ENCODE measurements at places on chromosomes 16 and 17. TPM values are rescaled to one million over a fixed set of nuclear protein-coding genes. Genes with fewer than 3 reads are reported as not detected.

THUMPD1 gene
- total RNA-seq, result 107 TPM

DNA sequence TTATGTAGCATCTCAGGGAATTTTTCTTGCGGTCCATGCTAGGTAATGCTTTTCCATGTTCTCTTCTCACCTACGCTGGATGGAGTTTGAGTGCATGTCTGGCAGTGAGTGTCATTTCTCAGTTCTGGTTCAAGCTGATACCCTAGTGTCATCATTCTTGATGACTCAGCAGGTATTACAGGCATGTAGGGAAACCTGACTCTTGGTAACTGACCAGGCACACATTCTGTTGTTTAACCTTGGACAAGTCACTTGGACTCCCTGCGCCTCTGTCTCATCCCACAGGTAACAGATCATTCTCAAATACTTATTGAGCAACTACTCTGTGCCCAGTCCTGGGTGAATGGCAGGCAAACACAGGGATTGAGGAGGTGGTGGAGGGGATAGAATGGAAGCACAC lies 6.8 kb upstream of the RBFOX1 start:
- DNase-seq, result no peak

DNA sequence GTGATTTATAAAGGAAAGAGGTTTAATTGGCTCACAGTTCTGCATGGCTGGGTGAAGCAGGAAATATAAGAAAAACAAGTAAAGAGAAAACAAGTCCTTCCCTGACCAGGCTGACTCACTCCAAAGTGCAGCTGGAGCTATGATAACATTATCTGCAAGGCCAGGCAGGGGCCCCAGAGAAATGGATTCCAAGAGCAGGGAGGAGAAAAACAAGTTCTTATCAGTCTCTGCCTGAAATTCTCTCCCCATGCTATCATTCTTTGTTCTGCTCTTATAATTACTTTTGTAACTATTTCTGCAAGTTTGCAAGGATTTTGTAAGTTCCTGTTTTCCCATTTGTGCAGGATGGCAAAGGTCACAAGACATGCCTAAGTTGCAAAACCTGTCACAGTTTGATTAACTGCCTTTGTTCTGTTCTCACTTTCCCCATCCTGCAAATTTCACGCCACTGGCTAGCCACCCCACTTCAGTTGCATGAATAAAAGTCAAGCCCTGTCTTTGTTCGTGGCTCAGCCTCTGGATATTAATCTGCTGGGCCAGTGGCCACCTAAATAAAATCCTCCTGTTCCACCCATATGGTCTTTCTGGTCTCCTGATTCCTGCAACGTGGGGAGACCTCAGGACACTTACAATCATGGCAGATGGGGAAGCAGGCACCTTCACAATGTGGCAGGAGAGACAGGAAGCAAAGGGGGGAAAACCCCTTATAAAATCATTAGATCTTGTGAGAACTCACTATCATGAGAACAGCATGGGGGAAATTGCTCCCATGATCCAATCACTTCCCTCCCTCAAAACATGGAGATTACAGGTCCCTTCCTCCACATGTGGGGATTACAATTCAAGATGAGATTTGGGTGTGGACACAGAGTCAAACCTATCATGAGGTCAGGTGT lies 13.1 kb downstream of the ABCA9 start:
- DNase-seq, result peak; percentile 5

DNA sequence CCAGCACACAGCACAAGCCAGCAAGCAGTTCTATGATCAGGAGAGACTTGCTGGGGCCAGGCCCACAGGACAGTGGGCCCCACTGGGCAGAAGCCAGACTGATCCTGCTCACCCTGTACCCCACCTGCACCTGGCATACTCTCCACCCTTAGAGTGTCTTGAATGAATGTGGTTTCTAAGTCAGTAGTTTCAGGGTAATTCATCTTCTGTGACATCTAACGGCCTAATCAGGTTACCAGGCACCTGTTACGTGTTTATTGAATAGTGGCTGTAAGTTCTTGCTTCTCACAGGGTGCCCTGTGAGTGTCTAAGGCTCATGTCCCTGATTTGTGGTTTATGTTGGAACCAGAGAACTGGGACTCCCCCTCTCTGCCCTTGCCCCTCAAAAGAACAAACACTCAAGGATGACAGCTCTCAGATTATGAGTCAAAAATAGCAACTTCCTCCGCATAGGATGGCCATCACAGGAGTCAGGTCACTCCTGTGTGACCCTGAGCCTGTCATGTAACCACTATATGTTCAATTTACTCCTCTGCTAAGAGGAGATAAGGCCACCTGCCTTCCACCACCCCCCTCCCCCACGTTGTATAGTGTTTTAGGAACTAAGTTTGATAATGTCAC lies 7.0 kb upstream of the OR2C1 start:
- no peak for DNase-seq

Data from CD4-positive, alpha-beta T cell (primary cell).